Thoracic aorta (tissue), 2 donors: ENCODE measurements at places on chromosomes 4 and X.

GRCh38 chrX:115147220-115147619 lies 42.0 kb upstream of the RBMXL3 start:
- no peak for DNase-seq

GRCh38 chrX:78333521-78333920 lies 6.1 kb upstream of the CYSLTR1 start:
- no peak for DNase-seq

GRCh38 chr4:105059337-105059736 lies 87.3 kb upstream of the TET2 start:
- DNase-seq: no peak

DNA sequence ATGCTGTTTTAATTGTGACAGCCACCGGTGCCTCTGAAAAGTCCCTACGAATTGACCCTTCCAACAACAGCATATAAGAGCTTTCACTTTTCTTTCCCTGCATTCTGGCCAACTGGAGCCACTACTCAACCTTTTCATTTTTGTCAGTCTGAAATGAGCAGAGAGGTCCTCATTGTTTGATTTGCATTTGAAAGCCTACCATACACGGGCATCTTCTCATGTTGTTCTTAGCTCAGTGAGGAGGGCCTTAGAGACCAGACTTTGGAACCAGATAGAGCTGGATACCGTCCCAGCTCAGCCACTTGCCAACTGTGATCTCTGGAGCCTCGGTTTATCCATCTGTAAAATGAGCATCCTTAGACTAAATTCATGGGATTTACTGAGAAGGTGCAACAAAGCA lies 16.9 kb upstream of the TMSB4X start:
- DNase-seq: no peak
